Hematopoietic multipotent progenitor cell treated with erythropoietin and hydrocortisone succinate and interleukin-3 and kit ligand, for 8 days (in vitro differentiated cells): ENCODE measurements at places on chromosomes 6 and 20.

DNA sequence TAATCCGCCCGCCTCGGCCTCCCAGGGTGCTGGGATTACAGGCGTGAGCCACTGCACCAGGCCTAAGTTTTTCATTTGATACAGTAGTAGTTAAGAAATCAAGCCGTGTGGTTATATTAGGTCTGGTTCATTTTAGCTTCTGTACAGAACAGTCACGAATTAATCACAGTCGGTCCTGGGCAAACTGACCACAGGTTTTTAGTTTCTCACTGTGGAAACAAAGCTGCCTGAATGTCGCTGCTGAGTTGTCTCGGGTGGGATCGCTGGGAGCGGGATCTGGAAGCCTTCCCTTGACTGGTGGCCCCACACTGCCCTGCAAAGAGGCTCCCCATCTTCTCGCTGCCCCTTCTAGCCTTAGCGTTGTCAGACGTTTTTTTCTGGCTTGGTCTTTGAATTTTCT is 18.6 kb downstream of the UCKL1 start:
- DNase-seq: no peak

DNA sequence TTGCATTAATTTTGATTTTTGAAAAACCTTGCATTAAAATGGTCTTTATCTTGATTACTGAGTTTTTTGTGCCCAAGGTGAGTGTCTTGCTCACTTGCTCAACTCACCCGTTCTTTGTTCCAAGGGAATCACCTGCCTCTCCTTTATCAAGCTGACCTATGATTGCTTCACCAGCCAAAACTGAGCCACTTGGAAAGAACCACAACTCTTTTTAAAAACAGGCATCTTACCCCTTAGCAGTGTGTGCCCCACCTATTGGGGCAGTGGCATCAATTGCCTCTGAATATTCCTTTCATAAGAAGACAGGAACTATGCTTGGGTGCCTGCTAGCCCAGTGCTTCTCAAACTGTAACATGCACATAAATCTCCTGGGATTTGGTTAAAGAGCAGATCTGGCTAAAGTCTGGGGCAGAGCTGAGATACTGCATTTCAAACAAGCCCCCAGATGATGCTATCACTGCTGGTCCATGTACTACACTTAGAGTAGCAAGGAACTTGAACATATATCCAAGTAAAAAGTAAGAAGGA is 3.3 kb upstream of the STK38 start:
- DNase-seq: no peak

- no peak for DNase-seq
These were observed 30.6 kb upstream of the PHACTR2 start for GRCh38 chr6:143647191-143647590.

DNA sequence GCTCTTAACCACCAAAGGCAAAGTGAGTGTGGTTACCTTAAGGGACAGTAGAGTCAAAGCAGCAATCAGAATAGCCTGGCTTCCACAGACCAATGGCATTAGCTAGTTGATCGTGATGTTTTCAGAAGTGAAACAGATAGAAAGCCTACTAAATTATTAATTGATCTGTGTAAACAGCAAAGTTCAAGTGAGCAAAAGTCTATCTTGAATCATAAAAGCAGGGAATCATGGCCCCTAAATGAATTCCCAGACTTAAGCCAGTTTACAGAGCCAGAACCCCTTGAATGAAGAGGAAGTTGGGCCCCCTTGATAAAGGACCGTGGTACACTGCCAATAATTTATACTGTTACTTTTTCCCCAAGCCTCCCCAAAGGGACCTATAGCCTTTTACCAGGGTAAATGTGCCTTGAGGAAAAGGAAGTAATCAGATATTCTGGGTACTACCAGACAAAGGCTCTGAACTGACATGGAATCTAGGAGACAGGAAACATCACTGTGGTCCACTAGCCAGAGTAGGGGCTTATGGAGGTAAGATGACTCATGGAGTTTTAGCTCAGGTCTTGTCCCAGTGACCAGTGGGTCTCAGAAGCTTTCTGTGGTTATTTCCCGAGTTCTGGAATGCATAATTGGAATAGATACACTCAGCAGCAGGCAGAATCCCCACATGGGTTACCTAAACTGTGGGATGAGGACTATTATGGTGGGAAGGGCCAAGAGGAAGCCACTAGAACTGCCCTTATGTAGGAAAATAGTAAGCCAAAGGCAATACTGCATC is 317.5 kb downstream of the CD83 start:
- no peak for DNase-seq

GRCh38 chr6:163165155-163165910 is 249.2 kb upstream of the QKI start:
- DNase-seq: no peak

DNA sequence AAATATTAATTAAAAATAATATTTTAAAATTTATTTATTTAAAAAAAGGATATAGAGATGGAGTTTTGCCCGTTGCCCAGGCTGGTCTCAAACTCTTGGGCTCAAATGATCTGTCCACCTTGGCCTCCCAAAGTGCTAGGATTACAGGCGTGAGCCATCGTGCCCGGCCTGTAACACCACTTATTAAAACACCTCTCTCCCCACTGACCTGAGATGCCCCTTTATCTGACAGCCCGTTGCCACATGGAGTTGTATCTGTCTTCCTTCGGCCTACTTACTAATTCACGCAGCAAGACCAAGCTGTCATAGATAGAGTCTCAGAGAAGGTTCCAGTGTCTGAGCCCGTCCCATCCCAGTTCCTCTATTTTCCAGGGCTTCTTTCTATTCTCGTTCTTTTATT is 30.7 kb downstream of the KIF25 start:
- DNase-seq: no peak

- DNase-seq: no peak
These were observed 101.2 kb upstream of the SNX9 start for GRCh38 chr6:157721830-157722229.

- DNase-seq: no peak
These were observed 3.9 kb upstream of the BPIFA2 start for GRCh38 chr20:33163856-33164762.

GRCh38 chr6:130377915-130378314 is 12.1 kb downstream of the TMEM200A start:
- DNase-seq: no peak

DNA sequence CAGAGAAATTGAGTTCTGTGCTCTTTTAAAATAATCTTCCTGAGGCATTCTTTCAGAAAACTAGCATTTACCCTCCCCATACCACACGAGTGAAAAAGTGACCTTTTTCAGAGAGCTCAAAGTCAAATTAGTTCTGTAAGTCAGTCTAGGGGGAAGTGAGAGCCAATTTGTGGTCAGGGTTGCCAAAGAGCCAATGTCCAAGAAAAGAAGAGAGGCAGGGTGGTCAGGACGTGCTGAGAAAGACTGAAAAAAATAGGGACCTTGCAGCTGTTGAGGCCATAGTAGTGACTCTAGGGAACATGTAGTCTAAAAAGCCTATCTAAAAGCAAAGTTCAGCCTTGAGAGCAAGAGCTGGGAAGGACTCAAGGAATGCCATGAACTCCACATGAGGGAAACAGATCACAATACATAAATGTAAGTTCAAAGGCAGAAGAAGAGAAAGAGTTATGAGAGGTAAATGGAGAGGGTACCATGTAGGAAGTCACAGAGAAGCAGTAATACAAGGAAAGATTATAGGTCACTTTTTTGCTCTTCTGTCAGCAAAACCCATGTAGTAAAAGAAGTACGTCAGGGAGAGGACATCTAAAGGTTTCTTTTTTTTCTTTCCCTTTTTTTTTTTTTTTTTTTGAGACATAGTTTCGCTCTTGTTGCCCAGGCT is 565.1 kb upstream of the FLRT3 start:
- DNase-seq: no peak

GRCh38 chr20:38057351-38057972 is 23.9 kb downstream of the RPRD1B start:
- DNase-seq: peak; percentile 83

DNA sequence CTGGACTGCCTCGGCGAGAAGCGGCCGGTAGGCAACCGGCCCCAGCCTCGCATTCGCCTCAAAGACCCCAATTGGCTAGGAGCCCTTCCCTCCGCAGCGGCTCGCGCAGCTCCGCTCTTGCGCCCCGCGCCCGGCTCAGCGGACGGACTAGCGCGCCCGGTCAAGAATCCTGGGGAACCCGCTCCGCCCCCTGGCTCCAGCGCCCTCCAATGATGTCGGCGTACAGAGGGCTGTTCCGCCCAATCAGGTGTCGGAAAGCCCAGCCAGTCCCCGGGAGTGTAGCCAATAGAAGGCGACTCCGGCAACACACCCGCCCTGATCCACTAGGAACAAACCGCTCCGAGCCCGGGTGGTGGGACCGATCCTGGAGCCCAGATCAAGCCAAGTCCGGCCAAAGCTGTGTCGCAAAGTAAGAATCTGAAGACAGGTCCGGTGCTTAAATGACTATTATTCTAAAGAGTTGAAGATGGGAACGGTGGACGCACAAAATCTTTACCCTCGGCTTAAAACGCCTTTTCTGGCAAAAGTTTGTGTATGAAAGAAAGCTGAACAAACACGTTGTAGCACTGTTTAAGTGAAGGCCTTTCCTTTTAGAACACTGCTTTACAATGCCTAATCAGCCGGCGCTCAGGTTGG is 132.2 kb downstream of the OGFRL1 start:
- DNase-seq: peak; percentile 43

GRCh38 chr6:34070315-34071135 is 75.4 kb downstream of the GRM4 start:
- no peak for DNase-seq

- no peak for DNase-seq
These were observed 15.0 kb upstream of the GMNN start for GRCh38 chr6:24759718-24760117.

DNA sequence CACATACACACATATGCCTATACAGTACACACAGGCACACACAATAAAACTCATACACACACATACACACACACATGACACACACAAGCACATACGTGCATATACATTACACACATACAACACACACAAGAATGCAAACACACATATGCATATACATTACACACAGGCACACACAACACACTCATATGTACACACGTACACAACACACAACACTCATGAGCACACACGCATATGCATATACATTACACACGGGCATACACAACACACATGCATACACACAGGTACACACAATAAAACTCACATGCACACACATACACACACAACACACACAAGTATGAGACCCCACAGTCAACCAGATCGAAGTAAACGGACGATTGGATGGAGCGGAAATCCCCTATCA is 238.2 kb downstream of the ERMARD start:
- DNase-seq: no peak

DNA sequence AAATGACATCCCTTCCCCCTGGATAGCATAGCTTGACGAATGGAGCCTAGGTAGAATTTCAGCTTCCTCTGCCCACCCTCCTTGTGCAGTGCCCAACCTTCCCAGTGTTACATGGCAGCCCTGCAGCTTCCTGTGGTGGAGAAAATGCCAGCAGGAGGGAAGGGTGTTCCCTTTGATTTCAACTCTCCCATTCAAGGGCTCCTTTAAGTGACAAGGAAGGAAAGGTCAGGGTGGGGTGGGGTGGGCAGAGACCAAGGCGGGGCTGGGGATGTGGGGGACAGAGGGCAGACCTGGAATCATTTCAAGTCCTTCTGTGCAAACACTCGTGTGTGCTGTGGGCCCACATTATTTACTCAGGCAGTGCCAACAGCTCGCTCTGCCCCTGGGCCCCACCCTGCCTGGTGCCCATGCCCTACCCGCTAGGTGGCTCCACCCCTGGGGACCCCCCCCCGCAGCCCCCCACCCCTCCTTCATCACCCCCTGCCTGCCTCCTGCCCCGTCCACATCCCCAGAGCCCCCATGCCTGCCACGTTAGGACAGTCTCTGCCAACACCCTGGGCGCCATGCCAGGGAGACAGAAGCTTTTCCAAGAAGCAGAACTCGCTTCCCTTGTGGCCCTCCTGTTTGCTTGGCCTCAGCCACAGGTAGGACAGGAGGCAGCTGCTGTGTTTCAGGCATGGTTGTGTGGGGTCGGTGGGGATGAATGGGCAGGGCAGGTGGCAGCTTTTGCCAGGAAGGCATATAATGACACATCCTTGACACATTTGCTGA is 9.4 kb downstream of the SPDEF start:
- peak; percentile 58 for DNase-seq

DNA sequence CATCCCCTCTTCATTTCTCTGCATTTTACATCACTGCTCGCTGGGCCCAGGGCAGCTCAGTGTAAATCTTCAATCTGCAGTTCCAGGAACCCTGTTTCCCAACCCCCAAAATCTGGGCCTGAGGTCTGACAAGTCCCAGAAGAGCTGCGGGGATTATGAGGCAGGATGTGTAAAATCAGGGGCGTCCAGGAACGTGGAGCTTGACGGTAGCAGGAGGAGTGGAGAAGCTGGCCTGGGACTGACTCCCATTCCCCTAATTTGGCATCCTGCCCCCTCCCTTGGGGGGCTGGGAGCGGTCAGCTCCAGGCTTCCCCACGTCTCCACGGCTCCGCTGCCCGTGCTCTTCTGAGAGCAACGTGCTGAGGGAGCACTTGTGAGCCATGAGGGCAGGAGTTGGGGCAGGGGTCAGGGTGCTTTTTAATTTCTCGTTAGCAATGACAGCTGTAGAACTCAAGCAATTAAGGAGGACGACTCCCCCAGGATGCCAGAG is 23.4 kb upstream of the VEGFA start:
- no peak for DNase-seq

GRCh38 chr20:36998652-36999051 is 47.1 kb upstream of the SAMHD1 start:
- DNase-seq: no peak

DNA sequence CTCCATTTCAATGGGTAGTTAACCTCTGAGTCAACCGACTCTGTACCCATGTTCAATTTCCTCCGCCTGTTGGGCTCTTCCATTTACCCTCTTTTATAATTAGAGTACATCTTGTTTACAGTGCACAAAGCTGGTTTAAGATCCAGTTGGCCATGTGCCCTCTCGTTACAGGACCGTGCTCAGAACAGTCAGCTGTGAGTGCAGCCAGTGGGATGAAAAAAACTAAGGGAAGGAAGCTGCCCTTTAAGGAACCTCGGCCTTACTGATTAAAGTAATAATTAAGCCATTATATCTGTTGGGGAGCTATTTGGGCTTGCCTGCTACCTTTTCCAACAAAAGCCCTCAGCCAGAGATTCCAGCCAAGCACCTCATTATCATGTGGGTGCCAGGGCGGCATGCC is 68.8 kb downstream of the TMEM170B start:
- DNase-seq: no peak

GRCh38 chr6:40928307-40928706 is 110.7 kb downstream of the UNC5CL start:
- DNase-seq: no peak
